IPS DF 19.7 (cell line): ENCODE measurements at places on chromosomes 2 and 18.

- DNase-seq, result no peak
Observed at GRCh38 chr2:148968776-148969319, 69.7 kb upstream of the LYPD6B start.

- no peak for DNase-seq
Observed at GRCh38 chr2:231640641-231641111, 48.0 kb downstream of the TEX44 start.

GRCh38 chr2:65818873-65819451 is 386.6 kb upstream of the SPRED2 start:
- DNase-seq, result no peak

- no peak for DNase-seq
Observed at GRCh38 chr2:197149546-197149945, 161.0 kb downstream of the ANKRD44 start.

- no peak for DNase-seq
Observed at GRCh38 chr2:198102856-198103255, 298.5 kb downstream of the PLCL1 start.

- DNase-seq, result no peak
Observed at GRCh38 chr2:48851161-48851560, 95.6 kb upstream of the LHCGR start.

DNA sequence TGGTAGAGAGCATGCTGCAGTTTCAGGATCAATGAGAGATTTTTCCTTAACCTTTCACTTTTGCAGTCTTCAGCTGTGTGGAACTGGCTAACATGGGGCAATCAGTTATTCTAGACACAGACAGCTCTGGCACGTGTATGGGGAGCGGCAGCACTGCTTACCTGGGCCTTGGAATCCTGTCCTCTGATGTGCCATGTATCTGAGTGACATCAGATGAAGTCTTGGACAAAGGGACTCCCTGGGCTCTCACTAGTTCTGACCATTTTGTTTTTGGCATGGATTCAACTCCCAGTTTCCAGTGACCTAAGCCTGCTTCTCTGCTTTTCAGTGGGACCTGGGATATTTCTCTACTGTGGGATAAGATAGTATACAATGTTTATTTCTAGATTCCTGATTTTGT is 54.3 kb downstream of the RNF144A start:
- DNase-seq, result no peak

DNA sequence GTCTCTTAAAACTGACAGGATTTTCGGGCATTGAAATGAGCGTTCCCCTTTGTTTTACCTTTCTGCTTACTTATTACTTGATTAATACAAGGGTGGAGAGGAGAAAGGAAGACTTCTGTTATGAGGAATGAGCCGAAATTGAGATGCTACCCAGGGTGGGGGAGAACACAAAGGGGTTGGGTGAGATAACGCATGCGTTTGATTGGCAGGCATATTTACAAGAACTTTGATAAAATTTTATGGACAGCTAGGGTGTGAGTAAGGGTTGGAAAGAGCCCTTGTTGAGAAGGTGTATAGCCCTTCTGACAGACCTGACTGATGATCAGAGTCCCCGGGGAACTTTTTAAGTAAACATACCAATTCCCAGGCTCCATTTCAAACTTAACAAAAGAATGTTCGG is 1.8 kb downstream of the RNF138 start:
- DNase-seq, result no peak

GRCh38 chr2:146917431-146918042 is 927.3 kb upstream of the ACVR2A start:
- no peak for DNase-seq

DNA sequence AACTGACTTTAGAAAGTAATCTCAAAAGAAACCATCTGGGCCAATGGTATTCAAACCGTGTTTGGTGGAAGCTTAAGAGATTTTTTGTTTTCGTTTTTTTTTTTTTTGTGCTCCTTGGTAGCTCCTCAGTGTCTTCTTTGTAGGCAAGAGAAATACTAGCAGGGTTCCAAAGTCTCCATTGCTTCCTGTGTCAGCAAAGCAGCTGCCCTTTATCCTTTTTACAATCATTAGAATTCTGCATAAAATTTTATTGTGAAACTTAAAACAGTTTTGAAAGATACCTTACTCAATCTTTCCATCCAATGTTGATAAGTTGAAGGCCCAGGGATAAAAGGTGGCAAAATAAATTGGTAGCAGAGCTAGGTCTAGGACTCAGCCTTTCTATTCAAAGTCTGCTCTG is 479 bp downstream of the IL1F10 start:
- DNase-seq, result no peak
